ENCODE measurements at places on chromosomes 3 and 15.

DNA sequence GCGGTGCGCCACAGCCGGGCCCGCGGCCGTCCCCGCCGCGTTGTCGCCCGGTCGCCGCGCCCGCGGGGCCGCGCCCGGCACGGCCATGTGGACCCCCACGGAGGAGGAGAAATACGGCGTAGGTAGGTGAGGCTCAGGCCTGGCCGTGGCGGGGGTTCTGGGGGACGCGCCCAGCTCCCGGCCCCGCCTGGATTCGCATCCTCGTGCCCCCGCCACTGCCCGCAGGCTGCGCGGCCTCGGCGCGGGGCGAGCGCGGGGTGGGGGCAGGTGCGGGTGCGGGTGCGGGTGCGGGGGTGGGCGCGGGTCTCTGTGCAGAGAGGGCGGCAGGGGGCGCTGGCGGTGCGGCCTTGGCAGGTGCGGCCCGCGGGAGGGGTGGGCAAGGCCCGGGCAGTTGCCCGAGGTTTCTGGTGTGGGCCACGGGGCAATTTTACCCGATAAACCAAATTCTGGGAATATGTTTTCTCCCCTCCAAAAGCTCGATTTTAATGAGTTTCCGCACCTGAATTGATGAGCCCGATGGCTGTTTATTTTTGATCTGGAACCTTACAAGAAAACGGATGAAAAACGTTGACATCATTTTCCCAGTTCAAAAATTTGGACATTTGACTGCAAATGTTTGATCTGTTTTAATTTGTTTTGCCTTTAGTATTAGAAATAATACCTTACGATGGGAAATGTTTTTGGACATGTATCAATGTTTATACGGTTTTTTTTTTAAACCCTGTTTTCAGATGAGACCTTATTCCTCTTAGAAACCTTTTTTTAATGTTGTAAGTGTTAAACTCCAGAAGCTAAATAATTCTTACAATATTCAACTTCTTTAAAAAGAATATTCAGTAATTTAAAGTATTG is 678 bp downstream of the DOCK3 start:
- peak; percentile 73 for DNase-seq

GRCh38 chr3:169759256-169759655 is 5.6 kb downstream of the TERC start:
- DNase-seq, result no peak

DNA sequence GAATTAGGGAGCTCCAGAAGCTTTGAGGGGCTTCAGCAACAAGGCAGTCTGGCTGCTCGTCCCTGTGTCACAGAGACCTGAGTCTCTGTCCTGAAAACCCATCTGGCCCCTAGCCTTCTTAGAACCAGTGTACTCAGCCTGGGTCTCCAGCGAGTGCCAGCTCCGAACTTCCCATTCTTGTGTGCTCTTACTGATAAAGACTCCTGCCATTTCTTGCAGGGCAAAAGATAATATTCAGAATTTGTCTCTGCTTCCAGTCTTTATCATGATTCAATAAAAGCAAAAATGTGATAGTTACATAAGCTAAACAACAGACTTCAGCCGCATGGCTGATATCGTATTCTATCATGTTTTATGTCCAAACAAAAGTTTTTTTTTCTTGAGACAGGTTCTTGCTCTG is 36.0 kb upstream of the BCL2A1 start:
- DNase-seq, result no peak

DNA sequence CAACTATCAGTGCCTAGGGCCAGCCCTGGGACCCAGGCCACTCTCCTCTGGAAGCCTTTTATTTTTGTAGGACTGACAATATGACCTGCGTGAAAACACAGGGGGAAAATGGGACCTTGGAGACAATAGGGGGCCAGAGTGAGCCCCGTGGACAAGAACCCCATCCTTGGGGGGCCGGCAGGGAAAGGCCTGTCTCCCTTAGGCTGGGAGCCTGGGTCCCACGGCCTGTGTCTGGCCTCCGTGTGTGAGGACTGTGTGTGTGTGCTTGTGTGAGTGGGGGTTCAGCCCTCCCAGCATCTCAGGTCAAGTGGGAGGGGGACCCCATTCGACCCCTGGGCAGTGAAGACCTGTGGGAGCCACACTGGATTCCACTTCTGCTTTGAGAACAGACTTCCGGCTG is 53.3 kb downstream of the EXOG start:
- no peak for DNase-seq

Measured in dorsolateral prefrontal cortex (tissue), 122 donors.